Activated B cell treated with CpG ODN at 0.5 μM for 24 hours (primary cell): ENCODE measurements at places on chromosomes 11 and 22.

DNA sequence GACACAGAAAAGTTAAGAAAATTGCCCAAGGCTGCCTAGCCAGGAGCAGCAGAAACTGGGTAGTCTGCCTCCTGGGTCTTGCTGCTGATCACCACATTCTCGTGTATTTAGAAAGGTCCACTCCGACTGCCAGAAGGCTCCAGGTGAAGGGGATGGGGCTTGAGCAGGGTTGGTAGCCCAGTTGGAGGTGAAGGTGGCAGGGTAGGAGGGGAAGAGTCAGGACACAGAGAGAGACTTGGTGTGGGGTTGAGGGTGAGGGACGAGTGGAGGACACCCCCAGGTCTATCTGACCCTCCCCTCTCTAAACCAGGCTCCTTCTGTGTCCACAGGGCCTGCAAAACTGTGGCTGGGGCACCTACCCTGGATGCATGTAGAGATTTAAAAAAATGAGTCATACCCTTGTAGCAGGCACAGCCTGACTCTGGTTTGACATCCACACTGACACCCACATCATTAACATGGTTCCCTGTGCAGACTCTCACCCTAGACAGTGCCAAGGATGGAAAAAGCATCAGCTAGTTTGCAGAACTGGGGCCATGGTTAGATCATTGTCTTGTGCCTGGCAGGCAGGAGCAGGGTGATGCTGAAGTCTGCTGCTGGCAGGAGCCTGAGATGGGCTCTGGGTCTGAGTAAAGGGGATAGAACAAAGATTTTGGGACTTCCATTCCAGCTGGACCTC is 273.2 kb downstream of the TENM4 start:
- DNase-seq: no peak

DNA sequence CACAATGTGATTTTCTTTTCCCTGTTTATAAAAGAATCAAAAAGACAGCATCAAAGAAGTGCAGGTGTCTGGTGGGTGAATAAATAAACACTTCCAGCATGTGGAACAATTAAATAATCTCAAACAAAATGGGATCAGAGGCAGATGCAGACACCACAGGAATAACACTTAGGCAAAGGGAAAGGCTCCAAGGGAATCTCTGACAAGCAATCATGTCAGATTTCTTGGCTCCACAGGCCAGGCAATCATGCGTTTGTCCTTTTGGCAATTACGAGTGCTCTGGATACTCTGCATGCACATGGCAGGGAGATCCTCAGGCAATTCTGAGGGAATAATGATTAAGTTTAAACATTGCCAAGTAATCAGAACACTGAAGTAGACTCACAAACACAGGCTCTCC is 403.5 kb upstream of the LUZP2 start:
- DNase-seq: no peak

- peak; percentile 31 for DNase-seq
Observed at GRCh38 chr11:2791521-2792380, 92.0 kb upstream of the KCNQ1OT1 start.

- DNase-seq: no peak
Observed at GRCh38 chr11:129458756-129459535, 83.3 kb downstream of the BARX2 start.

GRCh38 chr11:34145073-34145472 is 39.6 kb downstream of the NAT10 start:
- DNase-seq: no peak

GRCh38 chr22:37556710-37557109 is 3.6 kb upstream of the CDC42EP1 start:
- DNase-seq: no peak

GRCh38 chr22:17063411-17064106 is 21.2 kb upstream of the IL17RA start:
- no peak for DNase-seq

- no peak for DNase-seq
Observed at GRCh38 chr11:130464291-130464812, 15.9 kb downstream of the ADAMTS15 start.

DNA sequence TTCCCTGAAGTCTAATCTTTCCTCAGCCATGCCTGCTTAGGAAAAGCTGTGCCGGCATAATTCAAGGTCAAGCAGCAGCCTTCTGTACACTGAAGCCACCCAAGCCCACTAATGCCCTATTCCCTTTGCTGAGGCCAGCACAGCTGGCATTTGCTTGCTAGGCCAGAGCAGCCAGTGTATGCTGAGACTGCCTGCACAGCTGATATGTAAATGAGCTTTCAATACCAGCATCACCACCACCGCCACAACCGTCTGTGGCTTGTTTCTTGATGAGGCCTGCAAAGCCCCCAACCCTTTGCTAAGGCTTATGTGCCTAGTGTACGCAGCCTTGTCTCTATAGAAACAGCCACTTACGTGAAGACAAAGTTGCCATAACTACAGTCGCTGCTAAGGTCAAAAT is 56.3 kb upstream of the TNRC6B start:
- DNase-seq: no peak

- DNase-seq: no peak
Observed at GRCh38 chr11:117443266-117444186, 115.9 kb downstream of the CEP164 start.

- no peak for DNase-seq
Observed at GRCh38 chr11:113695207-113695606, 10.9 kb downstream of the TMPRSS5 start.

DNA sequence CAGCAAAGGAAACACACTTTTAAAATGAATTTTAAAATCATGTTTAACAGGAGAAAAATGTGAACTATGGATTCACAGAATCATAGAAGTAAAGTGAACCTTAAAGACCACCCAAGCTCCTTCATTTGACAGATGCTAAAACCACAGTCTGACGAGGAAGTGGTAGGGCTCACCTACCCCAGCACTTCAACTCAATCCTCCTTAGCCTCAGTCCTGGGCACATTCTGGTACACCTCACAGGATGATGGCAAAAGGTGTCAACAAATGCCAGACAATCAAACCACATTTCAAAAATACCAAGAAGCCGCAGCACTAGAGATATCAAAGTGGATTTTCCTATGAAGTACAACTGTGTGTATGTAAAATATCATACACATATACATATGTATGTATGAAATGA is 43.1 kb downstream of the PITPNB start:
- DNase-seq: no peak

DNA sequence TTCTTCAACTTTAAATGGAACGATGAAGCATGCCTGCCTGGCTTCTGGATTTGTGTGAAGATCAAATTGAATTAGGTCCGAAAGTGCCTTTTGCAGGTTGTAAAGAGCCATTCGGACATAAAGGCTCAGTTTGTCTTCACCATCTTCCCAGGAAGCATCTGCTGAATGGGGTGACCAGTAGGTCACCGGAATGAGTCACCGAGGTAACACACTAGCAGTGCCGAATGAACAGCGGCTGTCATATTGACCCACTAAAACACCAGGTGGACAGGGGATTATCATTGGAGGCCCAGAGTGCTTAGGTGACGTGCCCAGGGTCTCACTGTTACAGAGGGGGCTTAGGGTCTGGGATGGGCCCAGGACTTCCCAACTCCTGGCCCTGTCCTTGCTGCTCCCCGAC is 43.1 kb upstream of the MYH9 start:
- DNase-seq: no peak

GRCh38 chr11:57240757-57241156 is 3.7 kb upstream of the APLNR start:
- no peak for DNase-seq

GRCh38 chr11:45267052-45267451 is 19.1 kb downstream of the SYT13 start:
- no peak for DNase-seq

DNA sequence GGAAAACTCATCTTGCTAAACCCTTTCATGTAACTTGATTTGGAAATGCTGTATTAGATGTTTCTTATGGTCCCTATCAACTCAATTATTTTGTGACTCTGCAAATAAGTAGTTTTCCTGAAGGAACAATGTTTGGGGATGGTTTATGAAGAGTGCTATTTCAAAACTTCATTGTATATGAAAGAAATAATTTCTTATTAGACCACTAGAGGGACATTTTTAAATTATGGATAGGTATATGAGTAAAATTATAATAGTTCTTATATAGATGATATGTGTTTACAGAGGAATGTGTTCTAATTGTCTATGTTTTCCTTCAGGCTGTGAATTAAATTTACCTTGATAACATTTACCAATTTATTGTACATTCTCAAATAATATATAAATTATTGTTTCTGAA is 509.4 kb upstream of the RAG2 start:
- no peak for DNase-seq

- DNase-seq: no peak
Observed at GRCh38 chr11:72652873-72653630, 21.2 kb downstream of the PDE2A start.
